ENCODE measurements at places on chromosomes 5 and 9.

DNA sequence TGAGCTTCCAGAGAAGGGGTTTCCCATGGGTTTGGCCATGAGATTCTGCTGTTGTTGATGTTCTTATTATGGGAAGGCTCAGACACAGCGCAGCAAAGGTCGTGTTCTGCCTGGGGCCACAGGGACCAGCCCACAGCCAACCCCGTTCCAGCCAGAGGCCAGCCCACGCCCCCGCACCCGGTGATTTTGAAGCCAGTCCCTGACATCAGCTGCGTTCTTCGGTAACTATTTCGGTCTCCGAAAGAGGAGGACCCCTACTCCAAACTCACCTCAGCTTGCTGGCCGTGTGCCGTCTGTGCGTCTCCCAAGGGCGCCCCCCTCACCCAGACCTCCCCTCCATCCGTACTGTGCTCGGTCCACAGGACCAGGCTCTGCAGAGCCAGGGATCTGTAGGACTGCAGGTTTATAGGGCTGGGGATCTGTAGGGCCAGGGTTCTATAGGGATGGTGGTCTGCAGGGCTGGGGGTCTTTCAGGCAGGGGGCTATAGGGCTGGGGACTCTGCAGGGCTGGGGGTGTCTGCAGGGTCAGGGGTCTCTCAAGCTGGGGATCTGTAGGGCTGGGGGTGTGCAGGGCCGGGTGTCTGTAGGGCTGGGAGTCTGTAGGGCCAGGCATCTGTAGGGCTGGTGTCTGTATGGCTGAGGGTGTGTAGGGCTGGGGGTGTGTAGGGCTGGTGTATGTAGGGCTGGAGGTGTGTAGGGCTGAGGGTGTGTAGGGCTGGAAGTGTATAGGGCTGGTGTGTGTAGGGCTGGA lies 11.8 kb downstream of the COL5A1 start:
- DNase-seq, result no peak

DNA sequence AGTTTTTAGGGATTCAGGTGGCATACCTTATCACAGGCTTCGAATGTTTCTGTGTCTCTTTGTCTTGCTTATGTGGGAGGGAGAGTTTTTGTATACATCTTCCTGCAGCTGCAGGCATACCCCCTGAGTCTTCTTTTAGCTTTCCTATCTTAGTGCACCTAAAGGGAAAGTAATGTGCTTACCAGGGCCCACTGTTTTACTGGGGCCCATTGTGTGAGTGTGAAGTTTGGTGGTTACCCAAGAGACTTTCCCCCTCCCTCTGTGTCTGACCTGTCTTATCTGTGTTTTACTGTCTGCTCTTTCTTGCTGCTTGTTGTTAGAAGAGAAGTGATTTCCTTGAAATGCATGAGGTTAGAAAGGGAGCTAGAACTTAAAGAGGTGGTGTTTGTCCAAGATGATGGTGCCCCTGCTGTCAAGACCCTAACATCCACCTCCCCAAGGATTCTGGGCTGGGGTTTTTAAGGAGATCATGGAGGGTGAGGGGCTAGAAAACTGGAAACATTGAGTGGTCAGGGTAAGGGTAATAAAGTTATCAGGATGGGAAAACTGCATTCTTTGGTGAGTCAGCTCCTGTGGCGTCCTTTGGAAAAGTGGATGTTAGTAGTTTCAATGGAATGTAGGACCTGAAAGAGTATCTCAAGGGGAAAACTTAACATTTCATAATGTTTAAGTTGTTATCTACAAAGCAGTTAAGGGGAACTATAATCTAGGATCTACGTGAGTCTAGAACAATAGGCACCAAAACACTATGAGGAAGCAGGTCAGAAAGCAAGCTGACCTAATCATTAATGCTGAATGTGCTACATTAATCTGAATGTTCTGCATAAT lies 583.5 kb upstream of the TUSC1 start:
- no peak for DNase-seq

DNA sequence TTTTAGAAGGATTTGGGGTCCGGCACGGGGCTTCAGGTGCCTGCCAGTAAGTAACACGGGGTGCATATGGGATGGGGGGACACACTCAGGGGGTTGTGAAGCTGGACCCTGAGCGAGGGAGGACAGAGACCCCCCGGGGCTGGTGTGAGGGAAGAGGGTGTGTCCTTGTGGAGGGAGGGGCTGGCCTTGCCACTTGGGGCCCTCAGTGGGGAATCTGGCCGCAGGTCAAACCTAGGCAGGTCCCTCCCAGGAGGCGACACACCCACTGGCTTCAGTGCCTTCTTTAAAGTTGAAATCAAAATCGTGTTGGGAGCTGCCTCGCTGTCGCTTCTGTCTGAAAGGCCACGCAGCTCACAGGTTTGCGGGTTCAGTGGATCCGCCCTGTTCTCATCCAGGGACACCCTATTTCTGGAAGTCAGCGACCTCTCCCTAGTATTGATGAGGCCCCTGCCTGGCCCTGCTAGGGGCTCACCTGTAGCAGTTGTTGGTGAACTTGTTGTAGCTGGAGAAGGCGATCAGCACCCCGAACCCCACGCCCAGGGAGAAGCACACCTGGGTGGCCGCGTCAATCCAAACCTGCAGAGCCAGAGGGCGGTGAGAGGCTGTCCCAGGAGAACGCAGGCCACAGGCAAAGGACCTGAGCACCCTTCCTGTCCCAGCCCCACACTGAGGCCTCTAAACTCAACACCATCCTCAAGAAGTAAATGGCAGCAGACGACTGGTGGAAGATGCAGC lies 29.4 kb downstream of the SLC6A3 start:
- no peak for DNase-seq

DNA sequence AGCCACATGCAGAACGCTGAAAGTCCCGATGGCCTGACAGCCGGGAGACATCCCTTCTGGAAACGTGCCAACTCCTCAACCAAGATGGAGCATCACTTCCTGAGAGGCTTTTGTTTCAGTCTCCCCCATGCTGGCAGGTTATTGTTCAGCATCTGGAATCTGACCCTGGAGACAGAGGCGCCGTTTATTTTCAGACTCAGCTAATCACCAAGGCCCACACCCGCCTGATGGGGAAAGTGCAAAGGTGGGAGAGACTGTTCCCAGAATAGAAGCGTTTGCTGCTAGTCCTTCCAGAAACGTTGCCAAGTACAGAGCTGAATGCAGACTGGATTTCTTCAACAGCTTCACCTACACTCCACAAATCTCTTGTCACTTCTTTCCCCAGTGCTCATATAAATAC lies 41.8 kb upstream of the S1PR3 start:
- no peak for DNase-seq

GRCh38 chr9:107542411-107543157 lies 53.0 kb upstream of the KLF4 start:
- DNase-seq, result no peak

DNA sequence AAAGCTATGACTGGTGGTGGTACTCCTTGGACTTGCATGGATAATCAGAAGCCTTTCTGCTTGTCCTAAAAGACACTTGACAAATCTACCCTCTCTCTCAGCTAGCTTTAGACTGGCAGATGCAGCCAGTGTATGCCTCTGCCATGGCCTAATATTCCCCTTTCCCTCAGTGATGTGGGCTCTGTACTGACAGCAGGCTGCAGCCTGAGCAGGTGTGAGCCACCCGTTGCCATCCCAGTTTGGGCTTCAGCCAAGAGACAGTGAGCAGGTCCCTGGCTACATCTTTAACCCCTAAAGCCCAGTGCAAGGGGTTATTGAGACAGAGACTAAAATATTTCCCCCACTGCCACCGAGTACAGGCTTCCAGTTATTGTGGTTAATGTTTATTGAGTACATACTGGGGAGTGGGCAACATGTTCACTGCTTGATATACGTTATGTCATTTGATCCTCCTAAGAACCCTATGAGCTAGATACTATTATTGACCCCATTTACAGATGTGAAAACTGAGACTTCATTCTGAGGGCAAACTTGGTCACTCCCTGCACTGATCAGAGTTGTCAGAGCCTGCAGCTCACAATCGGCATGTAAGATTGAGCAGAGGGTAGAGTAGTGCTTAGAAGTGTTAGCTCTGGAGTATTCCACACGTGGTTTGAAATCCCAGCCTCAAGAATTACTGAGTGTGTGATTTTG lies 254.2 kb downstream of the ARHGAP26 start:
- no peak for DNase-seq

- DNase-seq, result no peak
Observed at GRCh38 chr5:38678076-38678475, 121.6 kb upstream of the LIFR start.

- DNase-seq, result no peak
Observed at GRCh38 chr5:59430066-59430685, 463.4 kb downstream of the PDE4D start.

DNA sequence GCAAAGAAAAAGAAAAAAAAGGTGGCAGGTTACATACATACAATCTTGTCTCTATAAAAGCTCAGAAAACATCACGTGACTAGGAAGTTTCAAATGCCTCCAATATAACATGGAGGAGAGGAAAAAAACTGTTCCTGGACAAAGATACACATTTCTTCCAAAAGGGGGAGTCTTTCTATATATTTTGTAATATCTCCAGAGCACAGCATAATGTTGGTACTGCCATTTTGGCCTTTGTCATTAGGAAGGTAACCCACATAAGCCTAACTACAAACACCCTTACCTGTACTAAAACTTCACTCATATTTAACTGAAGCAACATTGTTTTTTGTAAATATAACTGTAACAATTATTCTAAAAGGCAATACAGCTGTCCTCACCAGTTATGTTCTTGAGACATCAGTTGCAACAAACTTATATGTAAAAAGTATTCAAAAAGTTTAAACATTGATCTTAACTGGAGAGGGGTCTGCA lies 1.2 kb upstream of the BTF3 start:
- no peak for DNase-seq

DNA sequence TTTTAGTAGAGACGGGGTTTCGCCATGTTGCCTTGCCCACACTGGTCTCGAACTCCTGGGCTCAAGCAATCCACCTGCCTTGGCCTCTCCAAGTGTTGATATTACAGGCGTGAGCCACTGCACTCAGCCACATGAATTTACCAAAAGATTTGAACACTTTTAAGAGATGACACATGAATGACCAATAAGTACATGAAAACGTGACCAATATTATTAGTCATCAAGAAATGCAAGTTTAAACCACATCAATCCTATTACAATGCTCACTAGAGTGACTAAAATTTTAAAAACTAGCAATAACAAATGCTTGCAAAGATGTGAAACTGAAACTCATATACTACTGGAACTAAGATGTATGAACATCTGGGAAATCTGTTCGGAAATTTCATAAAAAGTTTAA lies 54.3 kb downstream of the NR6A1 start:
- DNase-seq, result no peak

DNA sequence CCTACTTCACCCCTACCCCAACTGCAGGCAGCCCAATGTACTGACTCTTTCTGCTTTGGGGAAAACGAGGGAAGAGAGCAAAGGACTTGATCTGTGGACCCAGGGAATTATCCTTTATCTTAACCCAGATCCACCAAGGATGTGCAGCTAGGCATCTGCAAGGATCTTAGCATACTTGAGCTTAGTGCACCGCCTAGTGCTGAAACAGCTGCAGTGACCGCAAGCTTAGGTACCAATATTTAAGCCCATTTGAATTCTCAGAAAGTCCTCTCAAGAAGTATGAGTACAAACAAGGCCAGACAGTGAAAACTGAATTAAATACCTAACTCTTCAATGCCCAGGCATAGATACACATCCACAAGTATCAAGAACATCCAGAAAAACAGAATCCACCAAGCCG lies 576.7 kb upstream of the ADAMTS16 start:
- no peak for DNase-seq

DNA sequence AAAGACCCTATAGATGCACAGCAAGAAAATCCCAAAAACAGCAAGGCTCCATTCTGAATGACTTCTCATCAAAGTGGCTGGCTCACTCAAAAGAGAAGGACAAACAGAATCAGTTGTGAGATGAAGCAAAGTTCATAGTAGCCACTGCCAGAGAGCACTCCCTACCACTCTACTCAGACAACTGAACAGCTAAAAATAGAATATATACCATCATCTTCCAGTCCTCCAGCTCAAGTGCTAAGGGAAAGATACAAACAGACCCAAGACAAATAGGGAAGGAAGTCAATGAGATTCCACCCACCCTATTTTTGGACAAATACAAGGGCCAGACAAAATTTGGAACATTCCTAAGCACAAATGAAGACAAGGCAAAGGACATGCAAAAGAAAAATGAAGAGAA lies 20.6 kb downstream of the GNAQ start:
- no peak for DNase-seq

DNA sequence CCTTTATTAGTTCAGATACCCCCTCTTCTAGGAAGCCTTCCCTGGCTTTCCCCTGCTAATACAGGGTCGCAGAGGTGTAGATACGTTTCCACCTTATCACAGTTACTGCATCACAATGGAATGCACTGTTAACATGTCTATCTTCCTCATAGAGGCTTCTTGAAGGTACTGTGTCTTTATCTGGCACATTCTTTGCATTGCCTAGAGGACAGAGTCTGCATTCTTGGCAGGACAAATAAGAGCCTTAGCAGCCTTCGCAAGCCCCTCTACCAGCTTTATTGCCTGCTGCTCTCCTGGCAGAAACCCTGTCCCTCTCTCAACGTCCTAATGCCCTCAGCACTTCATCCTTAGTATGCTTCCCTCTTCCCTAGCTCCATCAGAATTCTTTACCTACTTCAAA lies 31.6 kb downstream of the SLC1A3 start:
- no peak for DNase-seq

DNA sequence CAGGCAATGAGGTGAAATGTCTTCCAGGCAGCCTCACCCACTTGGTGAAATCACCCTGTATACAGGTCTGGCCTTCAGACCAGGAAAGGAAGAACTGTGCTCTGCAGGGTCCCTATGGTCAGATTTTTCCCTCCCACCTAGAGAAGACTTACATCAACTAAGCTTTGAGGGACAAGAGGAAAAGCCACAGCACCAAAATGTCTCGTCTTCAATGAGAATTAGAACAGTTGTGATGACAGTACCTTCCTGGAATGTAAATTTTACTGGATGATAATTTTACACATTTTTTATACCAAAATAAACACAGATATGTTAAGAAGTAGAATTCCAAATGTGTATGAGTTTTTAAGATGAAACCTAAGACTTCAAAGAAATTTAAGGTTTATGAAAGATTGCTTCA lies 283.9 kb downstream of the SPOCK1 start:
- DNase-seq, result no peak

DNA sequence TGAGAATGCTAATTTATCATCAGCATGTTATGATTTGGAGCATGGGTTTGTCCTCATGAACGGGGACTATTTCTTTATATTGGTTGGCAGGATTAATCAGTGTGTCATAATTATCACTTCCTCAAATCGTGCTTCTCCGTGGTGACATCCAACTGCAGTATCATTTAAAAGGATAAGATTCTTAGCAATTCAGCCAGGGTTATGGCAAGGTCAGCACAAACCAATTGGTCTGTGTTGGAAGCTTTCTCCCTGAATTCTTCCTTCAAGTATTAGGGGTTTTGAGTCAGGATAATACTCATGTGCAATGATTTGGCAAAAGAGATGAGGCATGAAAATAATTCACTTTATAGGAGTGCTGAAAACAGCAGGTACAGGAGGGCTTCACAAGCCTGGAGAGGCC lies 5.5 kb upstream of the CAMLG start:
- no peak for DNase-seq

GRCh38 chr5:8879248-8879647 lies 666.6 kb downstream of the SEMA5A start:
- DNase-seq, result no peak

GRCh38 chr5:88997937-88998336 lies 115.0 kb upstream of the MEF2C start:
- no peak for DNase-seq

All from amygdala (tissue), 56 donors.